Suppressor macrophage treated with lipopolysaccharide for 1 hour (primary cell): ENCODE measurements at places on chromosomes 2 and 18.

DNA sequence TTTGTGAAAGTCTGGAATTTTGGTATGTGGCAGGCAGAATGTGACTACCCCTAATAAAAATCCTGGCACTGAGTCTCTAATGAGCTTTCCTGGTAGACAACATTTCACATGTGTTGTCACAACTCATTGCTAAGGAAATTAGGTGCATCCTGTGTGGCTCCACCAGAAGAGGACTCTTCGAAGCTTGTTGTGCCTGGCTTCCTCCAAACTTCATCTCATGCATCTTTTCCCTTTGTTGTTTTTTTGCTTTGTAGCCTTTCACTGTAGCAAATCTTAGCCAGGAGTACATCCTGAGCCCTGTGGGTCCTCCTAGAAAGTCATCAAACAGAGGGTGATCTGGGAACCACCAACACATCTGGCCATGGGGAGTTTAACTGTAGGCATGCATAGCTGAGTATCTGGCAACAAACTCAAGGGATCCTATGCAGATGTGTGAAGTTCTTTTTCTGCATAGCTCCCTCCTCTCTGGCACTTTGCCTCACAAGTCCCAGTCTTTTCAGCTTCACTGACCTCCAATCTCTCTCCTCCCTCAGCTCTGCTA is 42.1 kb upstream of the SERTAD2 start:
- DNase-seq, result no peak

DNA sequence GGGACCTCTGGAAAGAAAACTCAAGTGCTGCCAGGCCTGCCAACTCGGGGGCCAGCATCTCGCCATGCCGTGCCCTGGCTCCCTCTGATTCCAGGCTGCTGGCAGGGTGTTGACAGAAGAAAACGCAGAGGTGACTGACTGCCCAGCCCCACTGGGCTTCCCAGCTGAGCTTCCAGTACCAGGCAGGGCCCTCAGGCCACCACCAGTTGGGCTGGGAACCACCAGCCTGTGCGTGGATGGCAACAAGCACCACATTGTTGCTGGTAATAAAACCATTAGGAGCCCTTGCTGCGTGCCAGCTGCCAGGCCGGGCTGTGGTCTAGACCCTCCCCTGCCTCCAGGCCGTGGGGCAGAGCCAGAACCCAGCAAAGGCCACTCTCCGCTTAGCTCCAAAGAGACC is 9.2 kb downstream of the DNMT3A start:
- DNase-seq, result no peak

DNA sequence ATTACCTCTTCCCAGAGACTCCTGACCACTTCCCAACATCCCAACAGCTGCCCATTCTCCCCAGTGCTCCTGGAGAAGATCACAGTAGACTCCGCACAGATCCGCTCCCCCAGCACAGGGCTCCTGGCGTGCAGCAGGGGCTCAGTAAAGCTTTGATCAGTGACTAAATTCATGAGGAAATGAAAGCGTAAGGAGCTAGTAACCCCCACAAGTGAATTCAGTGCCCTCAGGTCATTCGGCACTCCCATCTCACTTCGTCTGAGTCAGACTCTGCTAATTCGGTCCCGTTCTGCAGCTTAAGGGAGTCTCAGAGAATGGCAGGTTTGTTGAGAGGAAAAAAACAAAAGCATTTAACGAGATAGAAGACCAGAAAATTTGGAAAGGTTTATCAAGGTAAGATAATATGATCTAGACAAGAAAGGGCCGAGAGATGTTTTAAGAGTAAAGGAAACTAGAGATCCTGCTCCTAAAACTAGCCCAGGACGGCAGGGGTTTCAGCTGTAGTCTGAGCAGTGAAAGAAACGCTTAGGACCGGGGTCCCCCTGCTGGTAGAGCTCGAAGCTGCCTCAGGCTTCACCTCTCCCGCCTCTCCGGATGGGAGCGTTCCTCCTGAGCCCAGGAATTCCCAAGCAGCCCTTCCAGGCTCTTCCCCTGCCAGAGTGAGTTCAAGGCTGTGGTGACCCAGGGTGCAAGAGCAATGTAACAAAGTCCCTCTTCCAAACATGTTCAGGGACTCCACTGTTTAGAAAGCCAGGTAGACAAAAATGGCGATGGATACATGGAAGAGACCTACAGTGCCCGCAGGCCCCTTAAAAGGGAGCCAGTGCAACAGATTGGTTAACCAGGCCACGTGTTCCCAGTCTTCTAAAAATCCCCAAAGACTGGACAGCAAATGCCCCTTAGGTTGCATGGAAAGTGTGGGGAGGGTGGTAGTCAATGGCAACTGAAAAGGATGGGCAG is 127.3 kb downstream of the DNER start:
- peak; percentile 90 for DNase-seq

DNA sequence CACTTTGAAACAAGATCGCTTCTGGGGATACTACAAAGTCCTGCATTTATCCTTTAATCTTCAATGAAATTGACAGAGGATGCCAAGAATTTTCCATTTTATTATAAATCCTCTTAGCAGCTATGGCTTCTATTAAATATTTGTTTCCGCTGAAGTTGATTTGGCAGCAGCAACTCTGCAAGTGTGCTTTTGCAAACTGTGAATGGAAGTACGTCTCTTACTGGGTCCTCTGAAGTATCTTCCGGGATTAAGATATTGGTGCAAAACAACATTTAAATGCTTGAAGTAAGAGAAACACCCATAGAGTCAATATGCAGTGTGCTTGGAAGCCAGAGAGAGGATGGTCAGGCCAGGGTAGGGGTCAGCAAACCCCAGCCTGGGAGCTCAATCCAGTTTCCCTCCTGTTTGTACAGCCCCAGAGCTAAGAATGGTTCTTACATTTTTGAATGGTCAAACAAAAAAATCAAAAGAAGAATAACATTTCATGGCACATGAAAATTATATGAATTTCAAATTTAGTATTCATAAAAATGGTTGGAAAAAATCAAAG is 13.6 kb downstream of the CCDC68 start:
- no peak for DNase-seq

GRCh38 chr2:140593132-140593531 is 1537.7 kb downstream of the LRP1B start:
- DNase-seq, result no peak

GRCh38 chr18:29271501-29271900 is 1094.6 kb upstream of the CDH2 start:
- DNase-seq, result no peak

DNA sequence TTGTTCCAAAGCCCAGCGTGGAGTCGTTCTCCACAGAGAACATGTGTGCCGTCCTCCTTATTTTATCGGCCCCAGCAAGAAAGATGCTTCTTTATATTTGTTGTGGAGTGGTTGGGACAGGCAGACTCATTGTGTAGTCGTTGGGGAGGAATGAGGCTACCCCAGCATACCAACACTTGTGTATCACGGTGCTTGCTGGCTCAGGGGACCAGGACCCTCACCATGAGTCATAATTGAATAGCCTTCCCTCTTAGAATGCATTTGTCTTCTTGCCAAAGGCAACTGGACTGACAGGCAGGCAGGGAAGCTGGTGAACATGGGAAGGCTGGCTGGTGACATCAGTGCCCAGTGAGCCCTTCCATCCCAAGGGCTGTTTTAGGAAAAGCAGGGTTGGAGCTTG is 4.7 kb downstream of the CAPN10 start:
- DNase-seq, result no peak

DNA sequence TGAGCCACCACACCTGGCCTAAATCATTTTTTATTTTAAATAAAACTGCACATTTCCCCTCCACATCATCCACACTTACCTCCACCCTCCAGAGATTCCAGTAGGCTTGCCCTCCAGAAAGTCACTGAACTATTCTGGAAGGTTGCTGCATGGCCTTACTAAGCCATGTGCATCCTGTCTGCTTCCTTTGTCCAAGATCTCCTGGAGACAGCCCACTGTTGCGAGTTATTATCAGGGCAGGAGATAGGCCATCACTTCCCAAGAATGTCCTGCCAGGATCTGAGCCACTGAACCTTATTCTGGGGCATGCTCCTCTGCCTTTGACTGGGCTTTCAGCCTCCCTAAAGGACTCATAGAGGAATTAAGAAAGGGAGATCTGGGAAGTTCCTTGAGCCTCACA is 26.8 kb downstream of the CCDC68 start:
- no peak for DNase-seq

DNA sequence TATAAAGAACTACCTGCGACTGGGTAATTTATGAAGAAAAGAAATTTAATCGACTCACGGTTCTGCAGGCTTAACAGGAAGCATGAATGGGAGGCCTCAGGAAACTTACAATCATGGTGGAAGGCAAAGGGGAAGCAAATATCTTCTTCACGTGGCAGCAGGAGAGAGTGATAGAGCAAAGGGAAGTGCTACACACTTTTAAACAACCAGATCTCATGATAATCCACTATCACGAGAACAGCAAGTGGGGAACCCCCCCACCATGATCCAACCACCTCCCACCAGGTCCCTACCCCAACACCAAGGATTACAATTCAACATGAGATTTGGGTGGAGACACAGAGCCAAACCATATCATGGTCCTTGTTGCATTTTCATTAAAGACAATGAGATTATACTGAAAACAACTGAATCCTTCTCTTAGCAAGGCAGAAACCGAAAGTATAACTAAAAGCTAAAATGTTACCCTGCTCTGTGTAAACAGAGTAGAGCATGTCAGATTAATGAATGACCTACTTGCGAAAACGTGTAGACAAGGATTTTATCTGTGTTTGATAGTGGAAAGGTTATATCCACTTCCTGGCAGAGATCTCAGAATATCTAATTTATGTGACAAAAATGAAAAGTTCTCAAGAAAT is 60.1 kb upstream of the RBBP8 start:
- DNase-seq, result no peak

- DNase-seq, result no peak
Measured at GRCh38 chr2:75431763-75432162, 129.0 kb downstream of the EVA1A start.

DNA sequence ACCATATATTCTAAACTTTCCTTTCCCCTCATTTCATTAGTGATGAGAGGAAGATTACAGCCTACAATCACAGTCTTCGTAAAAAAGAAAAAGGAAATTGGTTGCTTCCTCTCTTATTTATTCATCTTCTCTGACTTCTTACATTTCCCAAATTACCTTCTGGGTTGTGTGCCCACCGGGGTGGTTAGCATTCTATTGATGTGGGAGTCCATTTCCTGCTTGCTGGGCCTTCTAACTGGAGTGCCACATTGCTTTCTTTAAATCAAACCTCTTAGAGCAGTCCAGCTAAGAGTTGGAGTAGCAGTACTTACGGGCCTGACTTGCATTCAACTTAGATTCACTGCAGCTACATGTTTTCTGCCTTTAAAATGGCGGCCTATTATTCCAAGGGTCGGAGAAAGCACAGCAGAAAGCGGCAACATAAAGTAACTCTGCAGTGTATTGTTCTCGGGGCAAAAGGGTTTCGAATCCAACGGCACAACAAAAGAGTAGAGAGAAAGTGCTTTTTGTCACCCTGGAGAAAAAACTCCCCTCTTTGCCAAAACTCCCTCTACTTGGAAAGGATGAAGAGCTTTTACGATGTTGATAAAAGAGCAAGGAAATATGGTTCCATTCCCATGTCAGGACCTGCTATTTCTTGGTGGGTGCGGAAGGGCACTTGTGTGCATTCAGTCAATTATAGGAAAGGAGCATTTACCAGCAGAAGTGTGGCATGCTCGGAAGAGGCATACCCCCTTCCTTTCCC is 110.6 kb upstream of the DLX2 start:
- no peak for DNase-seq

- DNase-seq, result no peak
Measured at GRCh38 chr18:6107794-6108193, 212.5 kb upstream of the TMEM200C start.

DNA sequence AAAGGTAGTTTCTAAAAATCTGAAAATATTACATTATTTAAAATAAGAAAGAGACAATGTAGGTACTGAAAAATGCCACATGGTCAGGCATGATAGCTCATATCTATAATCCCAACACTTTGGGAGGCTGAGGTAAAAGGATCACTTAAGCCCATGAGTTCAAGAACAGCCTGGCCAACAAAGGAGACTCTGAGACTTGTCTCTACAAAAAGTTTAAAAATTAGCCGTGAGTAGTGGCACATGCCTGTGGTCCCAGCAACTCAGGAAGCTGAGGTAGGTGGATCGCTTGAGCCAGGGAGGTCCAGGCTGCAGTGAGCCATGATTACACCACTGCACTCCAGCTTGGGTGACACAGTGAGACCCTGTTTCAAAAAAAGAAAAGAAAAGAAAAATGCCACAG is 21.8 kb downstream of the ATAD2B start:
- no peak for DNase-seq

- DNase-seq, result no peak
Measured at GRCh38 chr2:6168485-6168884, 476.3 kb downstream of the SOX11 start.

GRCh38 chr2:120251078-120251477 is 1.6 kb upstream of the RALB start:
- DNase-seq, result no peak

- no peak for DNase-seq
Measured at GRCh38 chr2:192025637-192026036, 169.1 kb downstream of the TMEFF2 start.

DNA sequence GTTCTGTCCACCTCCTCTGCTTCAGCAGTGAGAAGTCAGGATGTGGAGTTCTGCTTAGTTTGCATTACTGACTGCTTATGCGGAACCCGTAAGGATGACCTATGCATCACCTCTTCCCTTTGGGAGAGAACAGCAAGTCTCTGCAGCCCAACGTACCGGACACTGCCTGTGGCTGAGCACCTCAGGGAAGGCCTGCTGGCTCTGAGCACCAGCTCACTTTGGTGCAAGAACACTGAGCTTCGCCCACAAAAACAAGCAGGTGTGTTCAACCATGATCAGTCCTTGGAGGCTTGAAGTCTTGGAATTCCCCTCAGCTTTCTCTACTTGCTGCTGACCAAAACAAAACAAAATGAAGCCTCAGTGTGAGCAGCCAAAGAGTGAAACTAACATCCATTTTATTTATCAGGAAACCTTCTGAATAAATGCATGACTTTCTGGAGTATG is 52.7 kb upstream of the NCK2 start:
- DNase-seq, result no peak

- peak; percentile 98 for DNase-seq
Measured at GRCh38 chr2:151363709-151364108, 6.3 kb downstream of the TNFAIP6 start.

DNA sequence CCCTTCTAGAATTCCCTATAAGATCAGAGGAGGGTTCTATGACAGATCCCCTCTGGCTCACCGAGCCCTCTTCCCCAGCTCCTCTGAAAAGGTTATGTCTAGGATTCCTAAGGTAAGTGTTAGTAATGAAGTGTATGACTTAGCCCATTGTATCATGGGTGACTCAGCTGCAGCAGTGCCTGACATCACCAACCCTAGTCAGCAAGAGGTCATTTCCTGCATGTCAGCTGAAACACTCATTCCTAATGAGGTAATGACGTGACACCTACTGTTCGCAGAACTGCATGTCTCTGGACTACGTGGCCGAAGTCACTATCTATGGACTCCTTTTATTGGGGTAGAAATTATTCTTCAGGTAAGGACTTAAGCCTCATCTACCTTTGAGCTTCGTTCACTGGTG is 196.1 kb upstream of the MYT1L start:
- DNase-seq, result peak; percentile 1

GRCh38 chr2:15669375-15669910 is 77.8 kb downstream of the DDX1 start:
- DNase-seq, result no peak
